Effector memory CD8-positive, alpha-beta T cell (primary cell): ENCODE measurements at places on chromosomes 3 and 15.

DNA sequence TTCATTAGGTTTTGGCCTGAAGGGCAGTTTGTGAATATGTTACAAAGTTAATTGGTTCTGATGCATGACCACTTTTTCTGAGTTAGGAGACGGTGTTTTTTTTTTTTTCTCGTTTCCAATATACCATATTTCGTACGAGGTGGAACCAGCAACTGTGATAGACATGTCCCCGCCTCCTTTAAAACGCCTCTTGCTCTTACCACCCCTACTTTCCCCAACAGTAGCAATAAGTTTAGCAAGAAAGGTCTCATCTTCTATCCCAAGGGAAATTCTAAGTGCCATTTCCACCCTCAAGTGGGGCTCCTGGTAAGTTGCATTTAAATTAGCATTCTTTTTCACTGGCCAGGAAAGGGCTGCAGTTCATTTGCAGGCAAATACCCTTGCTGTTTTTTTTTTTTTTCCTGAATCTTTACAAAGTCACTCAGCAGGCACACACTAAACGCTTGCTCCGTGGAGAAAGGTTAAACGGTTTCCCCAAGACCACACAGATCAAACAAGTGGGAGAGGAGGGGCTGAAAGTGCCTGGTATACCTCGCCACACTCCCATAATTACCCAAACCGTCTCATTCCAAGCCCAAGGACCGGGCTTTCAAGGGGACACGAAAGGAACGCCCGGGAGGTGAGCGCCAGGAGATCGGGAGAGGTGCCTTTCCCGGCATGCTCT, 39.5 kb upstream of the MGA start:
- DNase-seq: no peak

DNA sequence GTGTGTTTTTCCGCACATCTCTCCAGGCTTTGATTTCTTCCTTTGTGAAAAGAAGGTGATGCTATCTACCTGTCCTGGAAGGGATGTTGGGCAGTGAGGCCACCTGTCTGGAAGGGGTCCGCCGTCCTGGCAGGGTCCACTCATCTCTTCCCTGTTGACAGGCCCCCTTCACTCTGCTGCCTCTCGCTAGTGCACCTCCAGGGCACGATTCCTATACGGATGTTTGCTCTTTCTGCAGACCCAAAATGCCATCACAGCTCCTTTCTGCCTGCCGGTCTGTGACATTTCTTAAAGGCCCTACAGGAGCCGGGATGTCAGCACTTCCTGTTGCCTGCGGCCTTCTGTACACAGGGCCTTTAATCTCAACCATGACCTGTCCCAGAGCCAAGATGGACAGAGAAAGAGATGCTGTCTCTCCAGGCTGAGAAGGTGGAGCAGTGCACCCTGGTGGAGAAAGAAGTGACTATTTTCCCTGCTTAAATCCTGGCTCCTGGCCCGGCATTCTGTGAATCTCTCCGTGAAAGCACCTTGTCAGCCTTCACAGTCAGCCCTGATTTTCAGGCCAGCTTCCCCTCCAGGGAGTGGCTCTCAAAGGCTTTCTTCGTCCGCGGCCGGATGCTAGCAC, 7.4 kb downstream of the FAM3D start:
- DNase-seq: no peak

DNA sequence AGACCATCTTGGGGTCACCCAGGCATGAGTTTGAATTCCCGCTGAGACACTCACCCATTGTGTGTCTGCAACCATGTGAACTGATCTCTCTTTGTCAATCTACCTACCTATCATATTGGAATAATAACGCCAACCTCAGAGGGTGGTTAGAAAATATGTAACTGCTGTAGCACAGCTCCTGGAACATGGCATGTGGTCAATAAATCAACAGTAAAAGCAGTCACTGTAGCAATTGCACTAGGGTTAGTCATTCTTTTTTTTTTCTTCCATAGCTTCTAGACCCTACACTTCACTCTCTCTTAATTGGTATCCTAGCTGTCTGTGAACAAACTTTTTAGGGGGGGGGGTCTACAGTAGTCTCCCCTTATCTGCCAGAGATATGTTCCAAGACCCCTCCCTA, 64.2 kb upstream of the SLCO2A1 start:
- DNase-seq: no peak

DNA sequence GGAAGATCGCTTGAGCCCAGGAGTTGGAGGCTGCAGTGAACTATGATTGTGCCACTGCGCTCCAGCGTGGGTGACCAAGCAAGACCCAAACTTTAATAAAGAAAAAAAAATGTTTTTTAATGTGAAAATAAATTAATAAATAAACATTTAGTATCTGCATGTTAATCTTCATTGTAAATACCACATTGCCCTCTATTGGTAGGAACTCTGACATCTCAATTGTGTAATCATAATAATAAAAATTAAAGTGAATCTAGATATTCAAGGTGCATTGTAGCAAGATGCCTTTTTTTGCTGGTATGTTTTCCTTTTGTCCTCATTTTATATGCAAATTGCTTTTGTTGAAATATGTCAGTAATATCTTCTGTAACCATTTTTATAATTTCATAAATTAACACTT, 95.0 kb upstream of the LIMD1 start:
- no peak for DNase-seq

- no peak for DNase-seq
Observed at GRCh38 chr3:62982795-62983455, 107.7 kb upstream of the CADPS start.

GRCh38 chr3:55790596-55791350, 303.7 kb upstream of the WNT5A start:
- no peak for DNase-seq

DNA sequence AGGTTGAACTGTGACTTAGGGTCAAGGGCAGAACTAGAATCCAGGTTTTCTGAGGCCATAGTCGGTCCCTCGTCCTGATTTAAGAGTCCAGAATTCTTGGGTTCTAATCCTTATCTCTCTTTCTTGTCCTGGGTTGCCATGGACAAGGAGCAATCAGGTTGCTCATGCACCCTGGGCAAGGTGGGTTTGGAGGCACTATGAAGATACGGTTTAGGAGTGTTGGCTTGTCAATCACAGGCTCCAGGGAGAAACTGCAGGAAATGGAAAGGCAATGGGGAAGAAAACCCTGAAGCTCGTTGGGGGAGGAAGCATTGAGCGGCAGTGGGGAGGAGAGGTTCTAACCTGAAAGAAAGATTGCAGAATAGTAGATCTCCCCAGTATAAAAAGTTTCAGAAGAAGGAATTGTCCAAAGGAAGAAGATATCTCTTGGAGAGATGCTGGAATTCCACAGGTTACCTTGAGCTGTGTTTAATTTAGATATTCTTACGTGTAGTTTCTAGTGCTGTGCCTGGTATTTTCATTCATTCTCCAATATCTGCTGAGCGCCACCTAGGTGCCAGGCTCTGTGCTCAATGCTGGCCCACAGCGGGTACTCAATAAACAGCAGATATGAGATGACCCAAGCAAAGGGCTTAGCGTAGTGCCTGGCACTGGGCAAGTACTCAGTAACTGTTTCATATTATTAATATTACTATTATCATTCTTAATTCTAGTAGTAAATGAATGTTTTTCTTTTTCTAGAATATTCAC, 2.0 kb downstream of the ACAN start:
- no peak for DNase-seq

- DNase-seq: no peak
Observed at GRCh38 chr3:22236490-22237270, 485.7 kb upstream of the ZNF385D start.

DNA sequence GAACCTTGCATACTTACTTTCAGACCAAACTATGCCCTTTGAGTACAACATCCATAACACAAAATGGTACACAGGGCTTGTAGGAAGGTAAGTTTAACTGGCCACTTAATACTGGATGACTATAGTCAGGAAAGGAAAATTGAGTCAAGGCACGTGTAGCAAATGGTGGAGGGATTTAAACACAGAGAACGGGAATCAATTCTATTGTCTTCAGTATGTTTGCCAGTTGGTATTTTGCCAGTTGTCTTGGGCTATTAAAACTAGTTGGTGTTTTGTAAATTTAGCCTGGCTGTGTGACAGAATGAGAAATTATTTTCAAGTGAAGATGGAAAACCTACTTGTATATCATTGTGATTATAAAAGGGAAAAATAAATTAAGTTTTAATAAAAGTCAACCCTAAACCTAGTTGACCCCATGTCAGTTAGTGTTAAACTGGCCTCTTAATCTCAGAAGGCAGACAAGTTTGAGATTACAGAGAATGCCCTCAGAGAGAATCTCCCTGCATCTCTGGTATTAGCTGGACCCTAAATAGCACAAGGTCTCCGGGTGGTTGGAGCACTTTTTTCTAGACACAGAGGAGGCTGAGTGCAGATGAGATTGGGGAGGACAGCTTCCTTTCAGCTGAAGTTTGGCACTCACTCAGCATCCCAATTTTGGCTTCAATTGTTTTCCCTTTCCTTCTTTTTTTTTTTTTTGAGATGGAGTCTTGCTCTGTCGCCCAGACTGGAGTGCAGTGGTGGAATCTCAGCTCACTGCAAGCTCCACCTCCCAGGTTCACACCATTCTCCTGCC, 91.2 kb downstream of the MB21D2 start:
- no peak for DNase-seq

- no peak for DNase-seq
Observed at GRCh38 chr3:187136337-187136736, 3.0 kb downstream of the RPL39L start.

GRCh38 chr3:25035526-25035925, 392.5 kb upstream of the RARB start:
- no peak for DNase-seq

GRCh38 chr15:71251584-71252043, 136.3 kb downstream of the THSD4 start:
- no peak for DNase-seq

DNA sequence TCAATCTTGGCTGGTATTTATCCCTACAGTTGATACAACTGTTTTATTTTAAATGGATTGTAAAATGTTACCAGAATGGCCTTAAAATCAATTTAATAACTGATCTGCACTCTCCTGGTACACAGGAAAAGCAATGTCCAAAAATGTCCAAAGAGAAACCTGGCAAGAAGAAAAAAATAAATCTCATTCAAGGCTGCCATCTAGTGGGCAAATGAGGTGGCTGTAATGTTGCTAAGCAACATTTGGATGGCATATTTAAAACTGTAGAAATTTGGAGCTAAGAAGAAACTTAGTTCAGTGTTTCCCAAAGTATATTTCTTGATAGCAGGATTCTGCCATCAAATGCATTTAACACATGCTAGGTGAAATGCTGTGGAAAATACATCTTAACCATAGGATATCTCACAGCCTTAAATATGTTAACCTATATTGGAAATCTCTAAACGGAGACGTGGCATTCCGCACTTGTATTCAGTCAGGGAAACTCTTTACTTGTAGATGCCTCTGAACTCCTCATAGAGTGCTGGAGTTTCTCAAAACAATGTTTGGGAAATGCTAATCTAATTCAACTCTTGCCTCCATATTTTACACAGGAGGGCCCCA, 216.8 kb downstream of the ERC2 start:
- DNase-seq: no peak

GRCh38 chr15:81865850-81866537, 179.8 kb downstream of the MEX3B start:
- DNase-seq: no peak

- no peak for DNase-seq
Observed at GRCh38 chr15:31034152-31034551, 42.7 kb upstream of the MTMR10 start.

GRCh38 chr3:21621181-21621651, 129.8 kb downstream of the ZNF385D start:
- no peak for DNase-seq

GRCh38 chr3:37293646-37294045, 119.3 kb upstream of the LRRFIP2 start:
- no peak for DNase-seq
